ENCODE measurements at places on chromosomes 6 and 20.

DNA sequence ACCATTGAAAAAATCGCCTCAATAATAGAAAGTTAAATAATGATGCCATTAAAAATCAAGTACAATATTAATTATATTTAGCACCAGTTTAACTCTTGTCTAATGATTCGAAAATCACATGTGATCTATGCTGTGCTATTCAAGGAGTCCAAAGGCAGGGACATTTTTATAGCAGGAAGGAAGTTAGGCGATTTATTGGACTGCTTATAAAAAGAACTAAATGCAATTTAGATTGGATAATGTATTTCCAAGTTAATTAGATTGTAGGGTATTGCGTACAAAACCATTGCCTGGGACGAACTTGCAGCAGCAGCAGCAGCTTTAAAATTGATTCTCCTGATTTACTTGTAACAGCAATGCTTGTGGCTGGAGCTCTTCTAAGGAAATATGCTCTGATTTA lies 87.4 kb upstream of the TMEM181 start:
- no peak for DNase-seq

GRCh38 chr20:36854348-36855240 lies 21.3 kb upstream of the TLDC2 start:
- DNase-seq: no peak

DNA sequence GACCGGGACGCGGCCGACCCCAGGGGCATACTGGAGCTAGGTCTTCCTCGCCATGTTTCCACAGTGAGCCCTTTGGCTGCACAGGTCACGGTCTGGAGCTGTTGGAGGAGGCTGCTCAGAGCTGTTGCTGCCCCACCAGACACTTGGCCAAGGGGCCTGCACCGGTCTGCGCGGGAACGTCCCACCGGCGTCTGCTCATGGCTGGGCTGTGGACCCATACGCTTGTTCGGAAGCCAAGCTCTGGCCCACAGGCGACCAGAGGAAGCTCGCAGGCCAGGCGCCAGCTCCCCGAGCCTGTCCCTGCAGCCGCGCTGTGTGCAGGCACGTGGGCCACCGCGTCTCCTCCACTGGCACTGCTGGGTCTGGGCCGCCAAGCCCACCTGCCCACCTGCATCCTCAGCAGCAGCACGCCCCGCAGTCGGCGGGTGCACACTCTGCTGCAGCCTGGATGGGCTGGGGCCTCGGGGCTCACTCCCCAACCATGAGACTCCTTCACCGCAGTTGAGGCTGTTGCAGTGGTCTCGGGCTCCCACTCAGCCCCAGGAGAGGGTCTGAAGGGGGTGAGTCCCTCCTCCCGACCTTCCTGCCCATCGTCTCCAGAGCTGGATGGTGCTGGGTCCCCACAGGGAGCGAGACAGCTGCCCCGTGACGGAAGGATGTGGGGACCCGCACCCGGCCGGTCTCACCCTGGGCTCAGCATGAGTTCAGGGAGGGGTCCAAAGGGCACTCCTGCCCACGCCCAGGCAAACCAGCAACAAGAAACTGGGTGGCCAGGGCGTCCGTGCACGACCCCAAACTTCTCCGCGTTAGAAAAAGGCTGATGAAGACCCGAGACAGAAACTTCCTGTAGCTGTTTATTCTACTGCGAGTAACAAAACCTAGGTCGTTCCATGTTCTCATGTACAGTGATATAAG lies 15.5 kb upstream of the TCFL5 start:
- DNase-seq: no peak

DNA sequence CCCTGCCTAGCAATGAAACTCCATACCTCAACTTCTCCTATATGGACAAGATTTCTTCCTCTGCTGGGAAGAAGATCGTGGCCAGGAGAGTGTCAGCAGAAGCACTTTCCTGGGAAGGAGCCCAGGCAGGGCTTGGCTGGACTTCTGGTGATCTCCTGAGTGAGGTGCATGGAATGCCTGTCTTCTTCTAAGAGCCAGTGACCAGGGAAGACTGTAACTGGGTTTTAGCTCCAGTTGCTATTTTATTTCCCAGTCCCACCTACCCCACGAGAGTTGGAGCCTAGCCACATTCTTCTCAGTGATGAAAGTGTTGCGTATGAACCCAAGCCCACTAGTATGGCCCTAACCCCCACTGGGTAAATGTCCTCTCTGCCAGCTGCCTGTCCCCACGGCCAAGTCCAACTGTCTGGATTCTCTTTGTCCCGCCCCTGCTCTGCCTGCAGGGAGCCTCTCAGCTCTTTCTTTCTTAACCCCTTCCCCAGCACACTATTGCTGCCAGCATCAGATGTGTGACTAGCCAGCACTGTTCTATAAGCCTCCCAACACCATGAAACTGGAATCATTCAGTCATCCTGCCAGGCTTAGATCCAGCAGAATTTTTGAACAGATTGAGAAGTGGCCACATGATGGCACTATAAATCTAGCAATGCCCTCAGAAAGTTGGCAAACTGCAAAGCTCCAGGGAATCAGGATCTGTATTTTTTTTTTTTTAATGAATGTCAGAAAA lies 69.8 kb upstream of the FAM184A start:
- DNase-seq: peak; percentile 17

DNA sequence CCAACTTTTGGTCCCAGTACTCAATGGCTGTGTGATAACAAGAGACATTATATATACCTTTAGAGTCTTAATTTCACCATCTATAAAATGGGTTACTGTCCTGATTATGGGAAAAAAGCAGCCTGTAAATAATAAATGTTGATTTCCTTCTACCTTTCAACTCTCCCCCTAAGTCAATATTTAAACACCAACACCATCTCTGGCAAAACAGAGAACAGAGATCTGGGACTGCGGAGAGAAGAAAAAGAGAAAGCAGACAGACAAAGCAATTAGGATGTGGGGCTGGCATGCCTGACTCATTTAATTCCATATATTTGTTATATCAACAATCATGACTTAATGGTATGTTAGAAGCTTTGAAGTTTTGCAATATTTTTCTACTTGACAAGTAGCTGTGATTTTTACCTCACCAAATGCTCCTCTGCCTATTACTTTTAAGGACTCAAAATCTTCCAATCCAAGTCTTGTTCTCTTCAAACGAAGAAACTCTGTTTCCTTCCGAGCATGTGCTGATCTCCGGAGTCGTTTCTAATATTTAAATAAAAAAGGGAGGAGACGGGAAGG lies 23.3 kb downstream of the STK38 start:
- DNase-seq: no peak

DNA sequence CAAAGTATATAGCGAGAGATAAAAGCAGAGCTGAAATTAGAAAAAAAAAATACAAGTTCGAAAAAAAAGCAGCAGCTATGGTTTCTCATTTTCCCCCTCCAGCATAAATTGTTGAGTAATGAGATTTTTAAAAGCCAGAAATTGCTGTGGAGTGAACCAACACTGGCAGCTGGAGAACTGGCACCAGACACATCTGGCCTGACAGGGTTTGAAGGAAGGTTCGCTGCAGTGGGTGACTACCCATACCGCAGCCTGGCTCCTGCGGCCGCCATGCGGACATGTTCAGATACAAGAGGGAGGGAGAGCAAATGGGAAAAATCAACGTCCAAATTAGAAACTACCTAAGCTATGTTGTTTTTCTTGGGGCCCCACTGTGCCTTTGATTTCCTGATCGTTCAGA lies 3.3 kb downstream of the APCDD1L start:
- no peak for DNase-seq

DNA sequence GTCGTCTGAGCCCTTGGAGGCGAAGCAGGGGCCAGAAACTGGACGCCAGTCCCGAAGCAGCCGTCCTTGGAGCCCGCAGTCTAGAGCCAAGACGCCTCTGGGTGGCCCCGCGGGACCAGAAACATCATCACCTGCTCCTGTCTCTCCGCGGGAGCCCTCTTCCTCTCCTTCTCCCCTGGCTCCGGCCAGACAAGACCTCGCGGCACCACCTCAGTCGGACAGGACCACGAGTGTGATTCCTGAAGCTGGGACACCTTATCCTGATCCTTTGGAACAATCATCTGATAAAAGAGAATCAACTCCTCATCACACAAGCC lies 416 bp downstream of the RSPH4A start:
- no peak for DNase-seq

Measured in NCI-H1930 (cell line).